ENCODE measurements at places on chromosomes 13 and 19. TPM values are rescaled to one million over a fixed set of nuclear protein-coding genes. Genes with fewer than 3 reads are reported as not detected.

The ERICH4 gene
- total RNA-seq, result not detected

DNA sequence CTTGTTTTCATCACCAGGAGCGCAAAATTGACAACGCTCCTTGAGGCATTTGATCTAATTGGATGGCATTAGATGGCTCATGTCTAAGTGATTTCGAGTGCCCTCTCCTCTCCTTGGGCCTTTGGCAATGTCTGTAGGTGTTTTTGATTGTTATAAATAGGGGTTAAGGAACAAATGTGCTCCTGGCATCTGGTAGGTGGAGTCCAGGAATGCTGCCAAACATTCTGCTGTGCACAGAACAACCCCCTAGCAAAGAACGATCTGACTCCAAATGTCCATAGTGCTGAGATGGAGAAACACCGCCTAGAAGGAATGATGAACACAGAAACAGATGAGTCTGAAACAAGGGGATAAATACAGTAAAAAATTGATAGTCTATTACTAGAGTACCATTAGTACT is 68.0 kb upstream of the C1QTNF9B start:
- DNase-seq, result no peak

- no peak for DNase-seq
Observed at GRCh38 chr19:7434391-7434790, 54.4 kb downstream of the PEX11G start.

- DNase-seq, result no peak
Observed at GRCh38 chr13:72823724-72824123, 41.8 kb downstream of the PIBF1 start.

DNA sequence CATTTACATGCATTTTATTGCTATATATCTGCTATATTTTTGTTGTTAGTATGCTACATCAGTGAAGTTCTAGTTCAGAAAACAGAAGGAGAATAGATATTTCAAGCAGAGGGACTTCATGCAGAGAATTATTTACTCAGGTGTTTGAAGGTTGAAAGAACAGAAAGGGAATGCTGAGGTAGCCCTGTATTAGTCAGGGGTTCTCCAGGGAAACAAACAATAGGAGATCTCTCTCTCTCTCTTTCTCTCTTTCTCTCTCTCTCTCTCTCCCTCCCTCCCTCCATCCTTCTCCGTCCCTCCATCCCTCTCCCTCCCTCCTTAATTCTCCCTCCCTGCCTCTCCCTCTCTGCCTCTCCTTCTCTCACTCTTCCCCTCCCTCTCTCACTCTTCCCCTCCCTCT is 114.3 kb upstream of the TDRD3 start:
- no peak for DNase-seq

The RGCC gene
- 0.88 TPM for total RNA-seq

- no peak for DNase-seq
Observed at GRCh38 chr19:8814176-8814575, 17.9 kb downstream of the ZNF558 start.

Measured in left lobe of liver (tissue), 2 donors.